Mesothelial cell of epicardium (in vitro differentiated cells): ENCODE measurements at places on chromosomes 16 and 17. TPM values are rescaled to one million over a fixed set of nuclear protein-coding genes. Genes with fewer than 3 reads are reported as not detected.

COL1A1 gene
- 3,780 to 4,004 TPM (median 3,972 TPM) in 3 replicates for total RNA-seq

FAM20A gene
- 1.7 to 2.1 TPM (median 1.8 TPM) in 3 replicates for total RNA-seq

CD300LD gene
- not detected in 3 replicates for total RNA-seq

GRN gene
- 128 to 144 TPM (median 137 TPM) in 3 replicates for total RNA-seq

VMP1 gene
- 207 to 208 TPM (median 208 TPM) in 3 replicates for total RNA-seq

GAS2L2 gene
- 0.09 to 0.20 TPM (median 0.11 TPM) in 3 replicates for total RNA-seq

PRMT7 gene
- 69.7 to 77.9 TPM (median 71.8 TPM) in 3 replicates for total RNA-seq

DNASE1L2 gene
- 1.0 to 1.4 TPM (median 1.2 TPM) in 3 replicates for total RNA-seq

DNA sequence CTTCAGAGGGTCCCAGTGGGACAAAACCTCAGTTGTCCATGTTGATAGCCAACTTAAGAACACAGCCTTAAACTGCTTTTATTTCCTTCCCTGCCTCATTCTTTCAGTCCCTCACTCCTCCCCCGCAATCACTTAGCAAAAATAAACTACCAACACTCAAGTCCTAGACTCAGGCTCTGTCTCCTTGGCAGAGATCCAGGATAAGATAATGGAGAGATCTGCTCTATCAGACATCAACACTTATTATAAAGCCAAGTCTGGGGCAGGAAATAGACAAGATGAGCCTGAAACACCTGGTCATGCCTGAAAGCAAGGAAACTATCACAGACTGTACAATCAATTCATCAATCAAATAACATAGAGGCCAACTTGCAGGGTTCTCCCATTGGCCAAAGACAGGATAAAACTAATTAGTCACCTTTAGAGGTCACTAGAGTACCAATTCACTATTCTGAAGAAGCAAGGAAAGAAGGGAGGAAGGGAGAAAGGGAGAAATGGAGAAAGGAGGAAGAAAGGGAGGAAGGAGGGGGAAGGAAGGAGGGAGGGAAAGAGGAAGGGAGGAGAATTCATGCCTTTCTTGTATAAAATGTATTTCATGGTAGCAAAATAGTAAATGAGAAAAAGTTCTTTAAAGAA lies 15.7 kb downstream of the HYDIN start:
- DNase-seq, result no peak
- H3K27me3 ChIP-seq, result peaks cover 38% of the 10 kb centered on the region
- no peak overlapping the region for H3K27ac ChIP-seq
- peaks cover 7% of the 10 kb centered on the region for H3K4me1 ChIP-seq

DNA sequence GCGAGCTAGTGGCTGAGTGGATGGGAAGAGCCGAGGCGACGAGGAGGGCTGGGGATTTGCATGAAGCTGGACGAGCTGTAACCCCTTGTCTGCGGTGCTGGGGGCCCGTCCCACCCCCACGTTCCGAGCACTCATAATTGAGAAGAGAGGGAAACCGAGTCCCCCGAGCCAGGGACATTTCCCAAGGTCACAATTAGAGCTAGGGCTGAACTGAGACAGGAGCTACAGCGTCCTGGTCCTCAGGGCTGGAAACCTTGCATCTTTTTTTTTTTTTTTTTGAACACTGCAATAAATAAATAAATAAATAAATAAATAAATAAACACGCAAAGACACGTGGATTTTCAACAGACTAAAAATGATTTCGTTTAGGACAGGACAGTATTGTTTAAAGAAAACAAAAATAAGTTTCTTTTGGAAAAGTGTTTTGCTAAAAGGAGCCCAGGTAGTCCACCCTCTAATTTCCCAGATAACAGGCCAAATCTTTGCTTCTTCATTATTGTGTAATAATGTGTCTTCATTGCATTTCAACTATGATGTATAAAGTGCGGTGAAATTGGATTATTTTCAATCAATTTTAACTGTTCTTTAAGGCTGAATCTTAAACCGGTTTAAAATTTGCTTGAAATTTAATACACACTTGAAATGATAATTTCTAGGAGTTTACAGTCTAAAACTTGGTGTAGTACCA lies 992 bp downstream of the GDPD1 start:
- peak overlapping the region; percentile 95 for H3K27ac ChIP-seq
- peak overlapping the region; percentile 99 for H3K4me3 ChIP-seq
- no peak for DNase-seq

DNA sequence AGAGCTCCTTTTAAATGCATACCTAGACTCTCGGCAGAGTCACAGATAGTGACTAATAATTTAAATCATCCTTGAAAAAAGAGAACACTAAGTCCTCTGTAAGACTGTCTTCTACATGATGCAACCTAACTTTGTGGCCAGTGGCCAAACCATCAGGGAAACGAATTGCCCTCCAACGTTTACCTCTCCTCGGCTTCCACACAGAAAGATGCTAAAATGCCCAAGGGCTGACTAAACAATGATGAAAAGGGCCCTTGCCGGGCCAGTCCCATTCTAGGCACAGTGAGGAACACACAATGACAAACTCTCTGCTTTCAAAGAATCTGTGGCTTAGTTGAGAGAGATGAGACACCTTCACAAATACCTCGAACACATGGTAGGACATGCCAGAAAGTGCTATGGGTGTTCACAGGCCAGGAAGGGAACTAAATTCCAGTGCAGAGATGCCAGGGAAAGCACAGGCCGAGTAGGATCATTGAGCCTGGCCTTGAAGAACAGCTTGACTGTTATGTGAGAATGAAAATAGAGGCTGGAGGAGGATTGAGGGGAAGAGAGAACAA lies 35.3 kb upstream of the PITPNM3 start:
- no peak for DNase-seq
- H3K4me3 ChIP-seq, result no peak overlapping the region
- peaks cover 58% of the 10 kb centered on the region for H3K36me3 ChIP-seq

GRCh38 chr17:38703742-38704605 lies 1.1 kb upstream of the MLLT6 start:
- DNase-seq, result peak; percentile 73
- H3K36me3 ChIP-seq, result no peaks in the 10 kb centered on the region
- no peaks in the 10 kb centered on the region for H3K27me3 ChIP-seq

DNA sequence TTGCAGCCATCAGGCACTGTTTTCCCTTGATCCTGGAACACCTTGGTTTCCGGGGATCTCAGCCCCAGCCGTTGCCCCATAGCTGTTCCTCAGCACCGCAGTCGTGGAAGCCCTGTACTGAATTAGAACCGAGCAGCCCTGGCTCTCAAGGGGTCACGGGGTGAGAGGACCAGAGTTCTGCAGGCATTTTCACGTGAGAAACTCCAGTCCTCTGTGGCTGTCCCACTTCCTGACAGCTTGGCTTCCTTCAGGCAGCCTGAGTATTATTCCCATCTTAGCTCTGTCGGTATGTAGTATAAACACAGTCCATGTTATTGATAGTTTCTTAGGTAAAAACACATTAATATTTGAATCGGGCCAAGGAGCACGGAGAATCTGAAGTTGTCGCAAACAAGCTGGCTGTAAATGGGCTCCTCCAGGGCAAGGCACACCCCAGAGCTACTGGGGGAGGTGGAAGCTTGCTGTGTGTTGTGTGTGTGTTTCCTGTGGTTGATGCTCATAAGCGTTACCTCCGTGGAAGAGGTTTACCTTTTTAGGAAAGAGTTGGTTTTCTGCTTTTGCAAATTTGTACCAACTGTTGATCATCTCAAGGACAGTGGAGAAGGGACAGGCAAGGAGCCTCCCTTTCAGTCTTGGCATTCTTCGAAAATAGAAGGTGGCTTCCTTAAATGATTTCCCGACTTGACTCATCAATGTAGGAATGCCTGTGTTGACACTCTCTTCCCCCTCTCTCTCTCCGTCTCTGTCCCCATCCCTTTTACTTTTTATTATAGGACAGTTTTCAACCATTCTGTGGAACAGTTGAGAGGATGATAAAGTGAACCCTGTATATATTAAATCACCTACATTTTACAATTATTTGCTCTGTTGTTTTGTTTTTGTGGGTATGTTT lies 208.9 kb upstream of the CHMP6 start:
- peaks cover 25% of the 10 kb centered on the region for H3K4me1 ChIP-seq
- no peak for DNase-seq
- no peaks in the 10 kb centered on the region for H3K27me3 ChIP-seq
- H3K27ac ChIP-seq, result no peak overlapping the region
- peaks cover 4% of the 10 kb centered on the region for H3K36me3 ChIP-seq

DNA sequence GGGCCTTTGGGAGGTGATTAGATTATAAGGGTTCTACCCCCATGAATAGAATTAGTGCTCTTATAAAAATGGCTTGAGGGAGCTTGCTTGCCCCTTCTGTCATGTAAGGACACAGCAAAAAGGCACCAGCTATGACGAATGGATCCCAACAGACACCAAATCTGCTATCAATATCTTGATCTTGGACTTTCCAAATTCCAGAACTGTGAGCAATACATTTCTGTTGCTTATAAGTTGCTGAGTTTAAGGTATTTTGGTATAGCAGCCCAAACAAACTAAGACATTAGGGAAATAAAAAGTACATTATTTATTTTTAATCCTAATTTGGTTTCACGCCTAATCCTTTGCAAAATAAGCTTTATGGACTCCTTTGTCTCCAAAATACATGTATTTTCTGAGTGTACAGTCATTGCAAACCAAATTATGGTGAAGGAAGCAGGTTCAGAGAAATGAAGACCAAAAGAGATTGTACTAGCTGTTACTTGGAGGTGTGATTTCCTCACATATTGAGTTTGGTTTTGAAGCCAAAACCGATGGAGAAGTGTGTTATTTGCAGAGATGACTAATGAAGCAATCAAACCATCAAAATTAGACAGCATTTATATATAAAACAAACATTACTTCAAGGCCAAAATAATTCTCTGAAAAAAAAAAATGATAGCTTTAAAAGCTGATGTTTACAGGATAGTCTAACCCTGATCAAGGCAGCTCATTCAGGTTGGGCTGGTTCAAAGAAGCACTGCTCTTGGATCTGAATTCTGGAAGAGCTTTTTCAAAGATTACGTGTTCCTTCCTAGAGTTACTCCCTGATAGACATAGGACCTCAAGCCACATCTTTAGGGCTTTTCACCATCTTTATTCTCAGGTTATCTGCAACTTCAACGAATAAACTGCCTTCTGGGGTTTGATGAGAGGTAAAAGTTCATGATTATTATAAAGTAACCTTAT lies 71.6 kb downstream of the MYO1D start:
- no peak for DNase-seq
- H3K27ac ChIP-seq, result peak overlapping the region; percentile 22
- H3K27me3 ChIP-seq, result no peaks in the 10 kb centered on the region
- no peak overlapping the region for H3K4me3 ChIP-seq

- peaks cover 11% of the 10 kb centered on the region for H3K4me1 ChIP-seq
- peak overlapping the region; percentile 93 for H3K4me3 ChIP-seq
- DNase-seq, result no peak
- H3K27ac ChIP-seq, result peak overlapping the region; percentile 98
- H3K36me3 ChIP-seq, result peaks cover 10% of the 10 kb centered on the region
Observed at GRCh38 chr16:28923652-28924398, 1.2 kb downstream of the RABEP2 start.

DNA sequence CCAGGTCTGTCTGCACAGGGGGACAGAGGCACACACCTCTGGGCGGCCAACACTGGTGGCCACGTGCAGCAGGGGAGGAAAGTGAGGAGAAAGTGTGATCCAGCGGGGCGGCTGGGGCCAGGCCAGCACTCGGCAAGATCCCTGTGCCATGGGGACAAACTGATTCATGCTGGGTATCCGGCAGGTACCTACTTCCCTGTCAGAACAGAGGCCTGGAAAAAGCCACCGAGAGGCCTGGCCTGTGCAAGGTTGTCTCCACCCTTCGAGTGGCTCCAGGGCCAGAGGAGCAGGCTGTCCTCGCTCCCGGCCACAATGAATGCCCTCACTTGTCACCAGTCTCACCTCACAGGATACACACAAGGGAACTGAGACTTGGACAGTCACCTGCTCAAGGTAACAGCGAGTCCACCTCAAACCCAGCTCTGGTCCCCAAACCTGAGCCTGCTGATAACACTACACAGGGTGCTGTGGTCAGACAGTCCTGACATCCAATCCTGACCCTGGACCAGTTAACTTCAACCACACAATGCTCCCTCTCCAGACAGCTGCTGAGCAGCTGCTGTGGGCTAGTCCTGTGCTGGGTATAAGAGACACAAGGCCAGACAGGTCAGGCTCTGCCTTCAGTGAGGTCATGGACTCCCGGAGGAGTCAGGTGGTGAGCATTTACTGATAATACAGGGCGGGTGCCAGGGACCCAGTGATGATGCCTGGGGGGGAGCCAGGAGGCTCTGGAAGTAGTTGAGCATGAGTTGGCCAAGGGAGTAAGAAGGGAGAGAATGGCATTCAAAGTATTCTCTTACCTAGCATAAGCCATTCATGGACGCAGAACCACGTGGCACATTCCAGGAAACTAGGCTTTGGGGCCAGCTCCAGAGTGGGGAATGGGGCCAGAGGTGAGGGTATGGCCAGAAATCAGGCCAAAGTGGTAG lies 53.0 kb downstream of the VAC14 start:
- H3K4me3 ChIP-seq, result no peak overlapping the region
- H3K36me3 ChIP-seq, result peaks cover 10% of the 10 kb centered on the region
- peaks cover 20% of the 10 kb centered on the region for H3K4me1 ChIP-seq
- H3K27me3 ChIP-seq, result no peaks in the 10 kb centered on the region
- no peak for DNase-seq

DNA sequence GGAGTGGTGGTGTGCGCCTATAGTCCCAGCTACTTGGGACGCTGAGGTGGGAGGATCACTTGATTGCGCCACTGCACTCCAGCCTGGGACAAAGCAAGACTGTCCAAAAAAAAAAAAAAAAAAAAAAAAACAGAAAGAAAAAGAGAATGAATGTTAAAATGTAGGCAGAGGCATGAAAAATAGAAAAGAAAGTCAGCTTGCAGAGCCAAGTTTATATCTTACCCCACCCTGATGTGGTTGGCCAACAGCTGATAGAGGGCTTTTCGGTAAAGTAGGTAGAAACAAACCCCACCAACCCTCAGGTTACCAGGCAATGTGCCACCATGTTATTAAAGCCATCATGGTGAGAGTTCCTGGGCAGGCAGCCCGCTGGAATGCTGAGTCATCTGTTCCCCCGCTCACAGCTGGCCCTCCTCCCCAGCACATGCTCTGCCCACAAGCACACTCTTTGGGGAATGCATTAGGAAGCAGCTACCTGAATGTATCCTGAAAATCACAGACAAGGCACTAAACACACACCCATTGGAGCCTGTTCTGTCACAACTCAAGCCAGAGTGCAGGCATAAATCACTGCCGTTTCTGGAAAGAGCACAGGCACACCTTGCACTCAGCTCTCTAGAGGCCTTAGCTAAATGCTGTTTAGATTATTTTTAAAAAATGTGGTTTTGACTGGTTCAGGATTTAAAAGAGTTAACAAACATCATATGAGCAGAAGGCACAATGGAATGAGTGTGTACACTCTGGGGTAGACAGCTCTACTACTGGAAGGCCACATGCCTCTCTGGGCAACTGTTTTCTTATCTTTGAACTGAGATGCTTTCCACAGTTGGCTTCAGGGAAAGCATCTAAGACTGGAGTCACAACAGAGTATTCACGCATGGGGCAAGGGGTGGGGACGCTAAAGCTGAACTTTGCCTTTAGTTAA lies 128.5 kb downstream of the PARN start:
- no peak overlapping the region for H3K4me3 ChIP-seq
- H3K36me3 ChIP-seq, result no peaks in the 10 kb centered on the region
- DNase-seq, result peak; percentile 53
- peaks cover 21% of the 10 kb centered on the region for H3K4me1 ChIP-seq
- H3K27me3 ChIP-seq, result peaks cover 4% of the 10 kb centered on the region
- H3K27ac ChIP-seq, result peak overlapping the region; percentile 58
